Activated T-helper 1 cell treated with anti-CD3 and anti-CD28 coated beads, Interleukin-12 subunit alpha, Interleukin-12 subunit beta, Interleukin-2, Interleukin-4 antibody, amounts not matched to agents 30 ng/mL and 10 ng/mL and 1 ng/mL, durations not matched to agents 14 hours and 24 hours and 36 hours (primary cell): ENCODE measurements at places on chromosomes 1 and 21.
A peak's percentile ranks its signal among the peaks of the same experiment; 100 is the strongest.

GRCh38 chr1:228378090-228378872 is 28.4 kb downstream of the TRIM11 start:
- peak; percentile 41 for DNase-seq
- H3K27ac ChIP-seq = no peak overlapping the region
- no peaks in the 10 kb centered on the region for H3K4me1 ChIP-seq
- H3K27me3 ChIP-seq = peaks cover 25% of the 10 kb centered on the region
- H3K36me3 ChIP-seq = no peaks in the 10 kb centered on the region

- peaks cover 16% of the 10 kb centered on the region for H3K4me1 ChIP-seq
- H3K4me3 ChIP-seq = no peak overlapping the region
- no peaks in the 10 kb centered on the region for H3K36me3 ChIP-seq
- DNase-seq = no peak
- H3K27me3 ChIP-seq = no peaks in the 10 kb centered on the region
Observed at GRCh38 chr1:51622455-51622913, 5.6 kb downstream of the OSBPL9 start.

DNA sequence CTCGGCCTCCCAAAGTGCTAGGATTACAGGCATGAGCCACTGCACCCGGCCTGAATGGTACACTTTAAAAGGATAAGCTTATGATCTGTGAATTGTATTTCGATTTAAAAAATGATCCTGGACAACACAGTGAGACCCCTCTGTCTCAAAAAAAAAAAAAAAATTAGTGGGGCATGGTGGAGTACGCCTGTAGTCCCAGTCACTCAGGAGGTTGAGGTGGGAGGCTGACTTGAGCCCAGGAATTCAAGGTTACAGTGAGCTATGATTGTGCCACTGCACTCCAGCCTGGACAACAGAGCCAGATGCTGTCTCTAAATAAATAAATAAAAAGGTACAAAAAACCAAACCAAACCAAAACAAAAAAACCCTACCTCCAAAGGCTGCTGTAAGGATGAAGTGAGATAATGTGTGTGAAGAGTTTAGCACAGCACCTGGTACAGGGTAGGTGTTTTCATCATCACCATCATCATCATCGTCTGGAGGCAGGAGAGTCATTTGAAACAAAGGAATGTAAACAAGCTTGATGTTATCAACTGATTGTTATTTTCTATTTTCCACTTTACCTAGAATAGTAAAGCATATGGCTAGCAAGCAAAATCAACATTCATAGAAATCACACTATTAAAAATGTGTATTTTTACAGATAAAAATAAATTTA is 22.5 kb upstream of the HTR1D start:
- H3K27me3 ChIP-seq = peaks cover 12% of the 10 kb centered on the region
- no peaks in the 10 kb centered on the region for H3K4me1 ChIP-seq
- no peak for DNase-seq
- H3K4me3 ChIP-seq = no peak overlapping the region

DNA sequence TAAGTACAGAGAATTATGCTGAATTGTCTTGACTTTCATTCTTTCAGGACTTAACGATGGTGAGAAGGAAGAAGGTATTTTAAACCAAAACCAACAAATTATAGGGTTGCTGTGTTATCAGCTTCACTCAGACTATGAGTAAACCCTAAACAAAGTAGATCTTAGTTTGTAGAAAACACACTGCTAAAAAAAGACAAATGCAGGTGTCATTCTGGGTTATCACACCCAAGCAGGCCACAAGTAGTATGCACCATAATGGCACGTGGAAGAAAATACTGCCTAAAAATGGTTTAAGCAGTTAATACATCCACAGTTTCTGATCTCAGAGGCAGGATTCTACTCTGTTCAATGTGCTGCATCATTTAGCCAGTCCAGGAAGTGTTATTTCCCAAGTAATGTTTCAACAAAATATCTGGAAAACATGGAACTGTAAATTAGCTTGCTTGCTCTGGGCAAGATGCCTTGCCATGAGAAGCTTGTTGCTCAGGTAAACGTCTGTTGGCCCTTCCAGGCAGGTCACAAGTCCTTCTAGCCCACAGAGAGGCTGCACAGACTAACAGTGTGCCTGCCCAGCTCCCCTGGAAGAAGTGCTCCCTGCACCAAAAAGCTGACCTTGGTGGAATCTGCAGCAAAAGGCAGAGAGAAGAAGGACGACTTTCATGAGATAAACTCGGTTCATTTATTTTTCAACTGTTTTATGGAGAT is 4.1 kb downstream of the DIPK1A start:
- peak overlapping the region; percentile 27 for H3K4me3 ChIP-seq
- H3K36me3 ChIP-seq = peaks cover 22% of the 10 kb centered on the region
- peaks cover 67% of the 10 kb centered on the region for H3K4me1 ChIP-seq
- H3K27ac ChIP-seq = peak overlapping the region; percentile 90
- no peak for DNase-seq

- peaks cover 31% of the 10 kb centered on the region for H3K27me3 ChIP-seq
- no peaks in the 10 kb centered on the region for H3K36me3 ChIP-seq
- no peak overlapping the region for H3K27ac ChIP-seq
- no peak overlapping the region for H3K4me3 ChIP-seq
- no peaks in the 10 kb centered on the region for H3K4me1 ChIP-seq
Observed at GRCh38 chr1:160064164-160064563, 5.8 kb downstream of the KCNJ10 start.

DNA sequence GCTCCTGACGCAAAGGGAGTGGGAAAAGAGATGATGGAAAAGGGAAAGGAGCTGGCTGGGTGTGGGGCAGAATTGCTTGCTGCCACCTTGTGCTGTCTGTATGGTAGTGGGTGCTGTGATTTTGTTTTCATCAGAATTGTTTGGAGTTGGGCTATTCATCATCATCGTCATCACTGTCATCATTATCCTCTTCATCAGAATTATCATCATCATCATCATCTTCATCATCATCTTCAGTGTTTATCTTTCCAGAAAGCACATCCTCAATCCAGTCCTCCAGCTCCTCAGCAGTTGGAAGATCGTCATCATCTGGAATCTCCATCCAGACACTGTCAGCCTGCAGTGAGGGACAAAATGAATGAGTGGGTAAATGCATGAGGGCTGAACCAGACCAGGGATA is 59.3 kb downstream of the VANGL1 start:
- peaks cover 9% of the 10 kb centered on the region for H3K27me3 ChIP-seq
- DNase-seq = no peak
- H3K4me3 ChIP-seq = no peak overlapping the region
- H3K36me3 ChIP-seq = no peaks in the 10 kb centered on the region

- H3K4me1 ChIP-seq = no peaks in the 10 kb centered on the region
- no peak for DNase-seq
- no peak overlapping the region for H3K4me3 ChIP-seq
- no peaks in the 10 kb centered on the region for H3K36me3 ChIP-seq
Observed at GRCh38 chr1:152252157-152252556, 28.2 kb upstream of the HRNR start.

- no peaks in the 10 kb centered on the region for H3K36me3 ChIP-seq
- no peaks in the 10 kb centered on the region for H3K27me3 ChIP-seq
- no peak overlapping the region for H3K4me3 ChIP-seq
- no peak for DNase-seq
- no peaks in the 10 kb centered on the region for H3K4me1 ChIP-seq
Observed at GRCh38 chr1:174676856-174677255, 229.1 kb downstream of the GPR52 start.

- H3K27ac ChIP-seq = no peak overlapping the region
- no peaks in the 10 kb centered on the region for H3K4me1 ChIP-seq
- no peaks in the 10 kb centered on the region for H3K36me3 ChIP-seq
- no peak overlapping the region for H3K4me3 ChIP-seq
Observed at GRCh38 chr1:118253053-118253915, 68.3 kb upstream of the SPAG17 start.

DNA sequence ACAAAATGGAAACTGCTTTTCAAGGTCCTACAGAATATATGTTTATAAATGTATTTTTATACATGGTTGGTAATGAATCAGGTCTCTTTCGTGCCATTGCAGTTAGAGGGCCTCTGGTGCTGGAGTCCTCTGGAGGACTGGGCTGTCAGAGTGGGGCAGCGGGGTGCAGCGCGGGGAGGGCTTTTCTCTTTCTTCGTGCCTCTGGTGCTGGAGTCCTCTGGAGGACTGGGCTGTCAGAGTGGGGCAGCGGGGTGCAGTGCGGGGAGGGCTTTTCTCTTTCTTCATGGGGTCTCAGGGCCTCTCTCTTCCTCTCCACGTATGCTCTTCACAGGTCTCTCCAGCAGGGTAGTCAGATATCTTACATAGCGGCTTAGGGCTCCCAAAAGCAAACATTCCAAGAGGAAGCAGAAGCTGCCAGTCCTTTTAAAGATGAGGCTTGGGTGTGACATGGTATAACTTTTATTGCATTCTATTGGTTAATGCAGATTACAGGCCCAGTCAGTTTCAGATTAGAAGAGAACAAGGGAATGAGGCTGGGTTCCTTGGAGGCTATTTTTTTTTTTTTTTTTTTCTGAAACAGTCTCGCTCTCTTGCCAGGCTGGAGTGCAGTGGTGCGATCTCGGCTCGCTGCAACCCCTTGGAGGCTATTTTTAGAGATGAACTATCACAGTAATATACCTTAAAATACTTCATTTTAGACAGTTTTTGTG is 13.1 kb downstream of the SDCCAG8 start:
- H3K4me1 ChIP-seq = peaks cover 11% of the 10 kb centered on the region
- no peaks in the 10 kb centered on the region for H3K27me3 ChIP-seq
- peaks cover 7% of the 10 kb centered on the region for H3K36me3 ChIP-seq
- H3K27ac ChIP-seq = no peak overlapping the region

DNA sequence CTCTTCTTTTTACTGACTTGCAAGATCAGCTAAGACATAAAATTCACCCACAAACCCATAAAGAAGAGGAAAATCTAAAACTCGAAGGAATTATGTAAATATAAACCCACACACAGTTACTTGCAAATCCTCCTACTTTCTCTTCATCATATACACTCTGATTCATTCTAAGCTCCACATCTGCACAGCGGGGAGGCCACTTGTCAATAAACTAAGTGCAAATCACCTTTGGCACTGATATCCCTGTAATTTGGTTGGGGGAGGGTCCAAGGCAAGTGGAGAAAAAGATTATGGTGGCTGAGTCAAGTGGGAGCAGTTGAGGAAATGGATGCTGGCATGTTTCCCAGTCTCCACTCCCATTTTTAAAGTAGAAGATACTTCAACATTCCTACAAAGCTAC is 596.5 kb downstream of the MATN1 start:
- H3K4me1 ChIP-seq = no peaks in the 10 kb centered on the region
- no peak overlapping the region for H3K27ac ChIP-seq
- peaks cover 2% of the 10 kb centered on the region for H3K27me3 ChIP-seq
- DNase-seq = no peak
- no peak overlapping the region for H3K4me3 ChIP-seq
- H3K36me3 ChIP-seq = no peaks in the 10 kb centered on the region

DNA sequence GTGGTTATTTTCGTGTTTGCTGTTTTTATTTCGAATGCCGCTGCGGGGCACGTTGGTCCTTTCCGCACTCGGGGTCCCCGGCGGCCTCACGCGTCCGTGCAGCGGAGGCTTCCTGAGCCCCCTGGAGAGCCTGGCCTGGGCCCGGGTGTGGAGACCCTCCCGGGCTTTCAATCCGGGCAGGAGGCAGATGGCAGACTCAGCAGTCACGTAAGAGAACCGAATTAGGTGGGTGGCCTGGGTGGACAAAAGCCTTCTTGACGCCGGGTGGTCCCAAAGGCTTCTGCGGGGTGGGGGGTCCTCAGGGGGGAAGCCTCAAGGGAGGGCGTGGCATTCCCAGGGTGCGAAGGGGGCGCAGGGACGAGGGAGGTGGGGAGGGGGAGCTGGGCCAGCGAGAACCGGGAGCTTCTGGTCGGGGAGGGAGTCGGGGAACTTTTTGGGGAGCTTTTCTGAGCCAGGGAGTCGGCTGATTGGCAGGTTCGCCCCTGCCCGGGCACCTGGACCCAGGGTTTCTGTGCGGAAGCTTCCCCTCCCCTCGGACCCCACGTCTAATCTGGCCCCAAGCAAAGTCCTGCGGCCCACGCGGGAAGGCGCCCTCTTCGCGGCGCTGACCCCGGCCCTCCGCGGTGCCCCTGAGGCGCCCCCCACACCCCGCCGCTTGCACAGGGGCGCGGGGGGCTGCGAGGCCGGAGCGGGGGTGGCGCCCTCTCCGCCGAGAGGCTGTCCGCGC is 1.3 kb upstream of the HES4 start:
- peaks cover 30% of the 10 kb centered on the region for H3K27me3 ChIP-seq
- H3K4me3 ChIP-seq = peak overlapping the region; percentile 66
- peak overlapping the region; percentile 78 for H3K27ac ChIP-seq

- no peaks in the 10 kb centered on the region for H3K4me1 ChIP-seq
- H3K4me3 ChIP-seq = no peak within 1 kb of the TSS
- no peak within 1 kb of the TSS for H3K27ac ChIP-seq
- peaks cover 8% of the 10 kb centered on the region for H3K27me3 ChIP-seq
Observed at GRCh38 chr1:202122639-202123335, at the start of gene GPR37L1. TSS of gene GPR37L1 (plus strand) at chr1:202122917. CDS start at chr1:202122964, 47 bp downstream.

- H3K27ac ChIP-seq = no peak overlapping the region
- no peak overlapping the region for H3K4me3 ChIP-seq
- H3K36me3 ChIP-seq = no peaks in the 10 kb centered on the region
- DNase-seq = no peak
- no peaks in the 10 kb centered on the region for H3K27me3 ChIP-seq
Observed at GRCh38 chr1:230760360-230760827, 13.2 kb downstream of the CAPN9 start.

GRCh38 chr1:156642265-156643048 is 540 bp downstream of the BCAN start:
- no peak overlapping the region for H3K27ac ChIP-seq
- H3K4me3 ChIP-seq = peak overlapping the region; percentile 45
- no peak for DNase-seq
- H3K27me3 ChIP-seq = peaks cover 78% of the 10 kb centered on the region
- H3K4me1 ChIP-seq = peaks cover 42% of the 10 kb centered on the region

DNA sequence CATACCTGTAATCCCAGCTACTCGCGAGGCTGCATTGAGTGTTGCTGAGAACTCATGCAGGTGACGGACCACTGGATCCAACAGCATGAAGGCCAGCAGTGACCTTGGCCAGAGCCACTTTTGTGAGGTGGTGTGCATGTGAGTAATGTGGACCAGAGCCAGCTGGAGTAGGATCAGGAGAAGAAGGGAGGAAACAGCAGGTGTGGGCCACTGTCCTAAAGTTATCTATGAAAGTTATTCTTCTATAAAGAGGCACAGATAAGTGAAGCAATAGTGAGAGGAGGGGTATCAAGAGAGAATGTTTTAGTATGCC is 47.8 kb downstream of the TCP10L start:
- H3K27ac ChIP-seq = no peak overlapping the region
- no peaks in the 10 kb centered on the region for H3K36me3 ChIP-seq
- peaks cover 12% of the 10 kb centered on the region for H3K4me1 ChIP-seq
- DNase-seq = no peak
- H3K27me3 ChIP-seq = peaks cover 7% of the 10 kb centered on the region
- no peak overlapping the region for H3K4me3 ChIP-seq

DNA sequence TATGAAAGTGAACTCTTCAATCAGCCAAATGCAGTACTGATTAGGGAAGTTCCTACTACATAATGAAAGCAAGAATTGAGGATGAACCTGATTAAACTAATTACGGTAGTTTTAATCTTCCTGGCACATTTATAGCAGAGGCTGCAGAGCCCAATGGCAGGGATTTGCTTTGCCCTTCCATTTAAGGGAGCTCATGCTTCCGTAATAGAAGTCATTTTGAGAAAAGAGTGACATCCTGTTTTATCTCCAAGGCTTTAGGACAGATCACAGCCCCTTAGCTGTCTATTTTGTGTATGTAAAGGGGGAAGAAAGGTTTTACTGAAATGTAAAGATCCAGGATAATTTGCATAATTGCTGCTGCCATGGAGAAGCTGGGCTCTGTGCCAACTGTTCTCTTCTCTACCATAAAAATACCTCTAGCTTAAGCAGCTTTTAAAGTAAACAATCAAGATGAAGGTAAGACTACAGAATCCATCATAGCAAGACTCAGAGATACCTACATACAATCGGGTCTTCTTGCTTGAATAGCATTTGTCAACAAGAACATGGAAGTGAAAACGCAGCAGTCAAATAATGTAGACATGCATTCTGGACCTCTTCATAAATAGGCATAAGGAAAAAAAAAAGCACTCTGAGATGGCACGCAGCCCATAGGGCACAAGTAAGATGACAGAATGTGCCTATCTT is 62.5 kb downstream of the ASH1L start:
- H3K4me3 ChIP-seq = no peak overlapping the region
- peaks cover 25% of the 10 kb centered on the region for H3K4me1 ChIP-seq
- peaks cover 4% of the 10 kb centered on the region for H3K36me3 ChIP-seq
- peak overlapping the region; percentile 41 for H3K27ac ChIP-seq
- DNase-seq = no peak
